ENCODE measurements at places on chromosomes 1 and 21. TPM values are rescaled to one million over a fixed set of nuclear protein-coding genes. Genes with fewer than 3 reads are reported as not detected.

S100A12 gene
- total RNA-seq: 22.0 TPM

HTR1D gene
- total RNA-seq: not detected

PALMD gene
- total RNA-seq: not detected

PSRC1 gene
- 2.1 TPM for total RNA-seq

ZSCAN20 gene
- 2.8 TPM for total RNA-seq

DNA sequence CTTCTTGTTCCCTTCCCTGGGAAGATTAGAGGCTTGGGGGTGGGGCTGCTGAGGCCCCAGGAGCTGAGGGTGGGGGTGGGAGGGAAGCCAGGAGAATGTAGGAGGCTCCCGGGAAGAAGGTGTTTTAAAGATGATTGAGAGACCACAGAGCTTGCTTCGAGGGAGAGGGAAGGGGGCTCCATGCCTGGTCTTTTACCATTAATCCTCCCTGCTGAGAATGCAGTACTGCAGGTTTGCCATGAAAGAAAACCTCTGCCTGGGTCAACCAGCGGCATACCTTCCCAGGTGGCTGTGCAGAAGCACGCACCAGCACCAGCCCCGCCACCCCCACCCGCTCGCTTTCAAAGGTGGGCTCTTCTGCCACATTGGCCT, 15.4 kb downstream of the ABCA4 start:
- no peak for DNase-seq

DNA sequence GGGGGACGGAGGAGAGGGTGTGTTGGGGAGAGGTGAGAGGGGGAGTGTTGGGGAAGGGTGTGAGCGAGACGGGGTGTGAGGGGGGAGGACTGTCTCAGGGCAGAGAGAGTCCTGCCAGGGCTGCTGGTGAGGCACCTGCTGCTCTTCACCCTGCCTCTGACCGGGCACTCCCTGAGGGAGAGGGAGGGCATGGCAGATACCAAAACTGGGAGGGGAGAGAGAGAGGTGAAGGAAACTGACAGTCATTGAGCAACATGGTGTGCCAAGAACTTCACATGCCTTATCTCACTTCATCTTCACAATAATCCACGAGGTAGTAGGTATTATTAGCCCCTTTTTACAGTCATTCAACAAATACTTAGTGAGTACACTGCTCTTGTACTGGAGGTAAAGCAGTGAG, 61.3 kb upstream of the ARTN start:
- no peak for DNase-seq

DNA sequence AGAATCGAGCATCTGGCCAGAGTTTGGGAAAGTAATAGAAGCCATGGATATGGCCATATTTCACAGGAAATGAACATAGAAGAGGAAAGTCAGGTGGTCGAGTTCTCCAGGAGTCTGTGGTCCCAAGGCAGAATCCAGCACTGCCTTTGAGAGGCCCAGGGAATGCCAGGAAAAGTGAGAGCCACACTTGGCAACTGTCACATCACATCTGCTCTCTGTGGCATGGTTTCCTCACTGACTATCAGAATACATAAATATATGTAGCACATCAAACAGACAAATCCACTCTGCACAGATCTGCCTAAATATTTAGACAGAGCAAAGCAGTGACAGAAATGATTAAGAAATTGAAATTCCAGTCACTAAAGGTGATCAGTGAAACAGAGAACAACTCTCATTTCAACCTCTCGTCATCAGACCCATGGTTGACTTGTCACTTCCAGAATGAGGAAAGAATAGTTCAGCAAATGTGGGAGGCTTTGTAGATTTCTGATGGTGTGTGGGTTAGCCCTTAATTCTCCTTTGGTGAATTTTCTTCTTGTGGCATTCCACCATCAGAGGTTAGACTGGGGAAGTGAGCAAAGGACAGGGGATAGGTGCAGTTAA, 58.8 kb upstream of the MAN1A2 start:
- no peak for DNase-seq

GRCh38 chr1:239989990-239990389, 101.7 kb upstream of the FMN2 start:
- DNase-seq: no peak

DNA sequence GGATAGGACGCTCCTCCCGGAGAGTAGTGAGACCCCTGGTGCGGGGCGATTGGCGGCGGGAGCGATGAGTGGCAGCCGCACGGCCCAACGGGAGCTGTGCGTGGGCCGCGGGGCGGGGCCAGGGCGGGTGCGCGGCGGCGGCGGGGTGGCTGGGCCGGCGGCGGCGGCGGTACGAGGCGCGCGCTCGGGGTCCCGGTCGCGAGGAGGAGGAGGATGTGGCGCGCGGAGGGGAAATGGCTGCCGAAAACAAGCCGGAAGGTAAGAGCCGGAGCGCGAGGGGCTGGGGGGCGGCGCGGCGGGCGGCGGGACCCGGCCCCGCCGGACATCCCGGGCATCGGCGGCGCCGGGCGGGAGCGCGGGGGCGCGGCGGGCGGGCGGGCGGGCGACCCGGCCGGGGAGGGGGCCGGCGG, at the start of gene CAMTA1:
CAMTA1 (plus strand) TSS at position 137 of the 410 bp plus-strand sequence; CDS start at position 214, 77 bp downstream.
- DNase-seq: no peak

DNA sequence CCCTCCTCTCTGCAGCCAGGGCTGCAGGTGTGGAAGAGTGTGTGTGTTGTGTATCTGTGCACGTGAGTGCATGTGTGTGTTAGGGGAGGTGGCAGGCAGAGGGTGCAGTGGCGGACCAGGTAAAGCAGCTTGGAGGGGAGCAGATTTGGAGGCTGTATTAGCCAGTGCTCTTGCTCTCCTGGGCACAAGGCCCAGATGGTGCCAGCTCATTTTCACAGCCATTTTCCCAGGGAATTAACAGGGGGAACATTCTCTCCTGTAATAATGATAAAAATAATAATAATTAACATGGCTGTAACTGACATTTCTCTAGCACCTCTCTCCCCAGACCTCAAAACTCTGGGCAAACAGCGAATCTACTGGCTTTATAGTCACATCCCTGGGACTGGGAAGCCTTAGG, 43.6 kb downstream of the LRRN2 start:
- no peak for DNase-seq

GRCh38 chr1:8360493-8361197, 42.7 kb downstream of the SLC45A1 start:
- DNase-seq: no peak
